ENCODE measurements at places on chromosomes 12 and 14.

DNA sequence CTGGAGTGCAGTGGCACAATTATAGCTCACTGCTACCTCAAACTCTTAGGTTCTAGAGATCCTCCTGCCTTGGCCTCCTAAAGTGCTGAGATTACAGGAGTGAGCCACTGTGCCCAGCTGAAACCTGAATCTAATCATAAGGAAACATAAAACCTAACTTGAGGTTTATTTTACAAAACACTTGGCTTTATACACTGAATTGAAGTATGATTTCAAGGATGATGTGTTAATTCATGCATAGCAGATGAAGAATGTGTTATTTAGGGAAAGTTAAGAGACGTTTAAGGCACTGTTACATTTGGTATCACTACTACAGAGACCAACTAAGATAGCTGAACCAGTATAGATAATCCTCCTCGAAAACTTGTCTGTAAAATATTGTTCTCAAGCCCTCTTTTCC, 6.4 kb downstream of the DICER1 start:
- no peak for DNase-seq
- no peaks in the 10 kb centered on the region for H3K27me3 ChIP-seq
- no peaks in the 10 kb centered on the region for H3K36me3 ChIP-seq
- H3K27ac ChIP-seq, result no peak overlapping the region
- no peak overlapping the region for H3K4me3 ChIP-seq

GRCh38 chr12:13024531-13024916, 19.7 kb upstream of the FAM234B start:
- no peak overlapping the region for H3K4me3 ChIP-seq
- no peaks in the 10 kb centered on the region for H3K27me3 ChIP-seq
- H3K36me3 ChIP-seq, result no peaks in the 10 kb centered on the region
- H3K27ac ChIP-seq, result no peak overlapping the region
- DNase-seq, result peak; percentile 49

DNA sequence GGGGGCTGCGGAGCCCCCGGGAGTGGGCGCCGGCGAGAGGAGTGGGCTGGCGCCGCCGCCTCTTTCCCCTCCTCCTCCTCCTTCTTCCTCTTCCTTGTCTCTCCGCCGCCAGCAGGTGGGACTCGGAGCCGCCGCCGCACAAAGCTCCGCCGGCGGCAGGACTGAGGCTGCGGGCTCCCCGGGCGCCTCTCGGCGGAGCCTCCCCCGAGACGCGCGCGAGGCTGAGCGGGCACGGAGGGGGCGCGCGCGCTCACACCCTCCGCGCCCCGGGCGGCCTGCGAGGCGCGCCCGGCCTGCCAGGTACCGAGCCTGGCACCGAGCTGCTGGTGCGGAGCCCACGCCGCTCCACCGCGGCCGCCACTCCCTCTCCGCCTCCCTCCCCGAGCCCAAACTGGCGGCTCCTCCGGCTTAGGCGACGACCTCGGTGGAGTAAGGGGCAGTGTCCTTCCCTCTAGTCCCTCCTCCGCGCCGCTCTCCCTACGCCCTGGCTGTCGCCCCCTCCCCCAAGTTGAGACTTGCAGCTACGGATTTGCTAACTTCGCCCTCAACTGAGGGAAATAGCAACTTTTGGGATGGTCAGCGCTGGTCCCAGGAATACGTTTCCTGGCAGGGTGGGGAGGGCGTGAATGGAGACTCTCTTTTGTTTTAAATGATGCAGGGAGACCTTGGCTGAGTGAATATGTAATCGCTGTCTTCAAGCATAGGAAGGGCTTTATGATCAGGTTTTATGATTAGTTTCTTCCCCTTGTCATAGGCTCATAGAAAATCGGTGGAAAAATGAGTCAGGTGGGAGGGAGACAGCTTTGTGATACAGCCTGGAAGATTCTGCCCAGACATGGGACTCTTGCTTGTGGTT, 199.5 kb upstream of the CAND1 start:
- H3K4me1 ChIP-seq, result peaks cover 12% of the 10 kb centered on the region
- peak; percentile 36 for DNase-seq

- no peak overlapping the region for H3K4me3 ChIP-seq
- peaks cover 24% of the 10 kb centered on the region for H3K4me1 ChIP-seq
- no peak overlapping the region for H3K27ac ChIP-seq
- DNase-seq, result no peak
- no peaks in the 10 kb centered on the region for H3K27me3 ChIP-seq
Measured at GRCh38 chr14:91870001-91870400, 2.7 kb upstream of the TC2N start.

DNA sequence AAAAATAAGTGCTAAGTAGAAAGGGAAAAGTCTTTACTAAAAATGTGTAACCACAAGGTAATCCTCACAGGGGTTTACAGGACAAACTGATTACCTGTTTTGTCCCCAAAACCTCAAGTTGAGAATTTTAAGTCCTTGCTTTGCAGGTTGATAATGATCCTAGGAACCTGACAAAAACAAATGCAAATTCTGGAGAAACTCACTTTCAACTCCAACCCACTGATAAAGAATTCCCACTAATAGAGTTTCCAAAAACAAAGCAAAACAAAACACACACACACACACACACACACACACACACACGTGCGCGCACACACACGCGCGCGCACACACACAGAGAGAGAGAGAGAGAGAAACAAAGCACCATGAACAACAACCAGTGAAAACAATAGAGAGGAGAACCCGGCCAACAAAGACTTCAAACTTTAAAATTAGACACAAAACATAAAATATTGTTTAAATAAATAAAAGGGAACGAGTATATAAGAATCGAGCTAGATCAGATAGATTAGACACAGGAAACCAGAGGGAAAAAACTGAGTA, 187.0 kb upstream of the FOXN3 start:
- no peak overlapping the region for H3K27ac ChIP-seq
- no peaks in the 10 kb centered on the region for H3K36me3 ChIP-seq
- H3K27me3 ChIP-seq, result no peaks in the 10 kb centered on the region
- DNase-seq, result no peak

- no peaks in the 10 kb centered on the region for H3K36me3 ChIP-seq
- DNase-seq, result no peak
- no peaks in the 10 kb centered on the region for H3K4me1 ChIP-seq
- H3K27me3 ChIP-seq, result no peaks in the 10 kb centered on the region
Measured at GRCh38 chr14:25250516-25250915, 200.6 kb upstream of the STXBP6 start.

DNA sequence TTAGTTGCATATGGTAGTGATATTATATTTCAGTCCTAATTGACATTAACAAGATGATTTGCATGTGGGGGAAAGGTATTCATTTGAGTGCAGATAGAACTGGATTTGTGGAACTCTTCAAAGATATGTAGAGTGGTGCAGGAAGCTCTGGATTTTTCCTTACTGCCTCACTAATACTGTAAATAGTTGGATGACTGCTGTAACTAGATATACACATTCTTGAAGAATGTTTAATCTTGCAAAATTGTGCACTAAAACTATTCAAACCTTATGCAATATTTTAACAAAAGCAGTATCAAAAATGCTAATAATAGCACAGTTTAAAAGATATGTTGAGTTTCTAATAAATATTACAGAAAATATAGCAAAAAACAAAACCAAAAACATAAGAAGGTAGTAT, 43.1 kb upstream of the ATF7IP start:
- H3K27ac ChIP-seq, result no peak overlapping the region
- DNase-seq, result no peak
- no peaks in the 10 kb centered on the region for H3K4me1 ChIP-seq
- H3K27me3 ChIP-seq, result no peaks in the 10 kb centered on the region

DNA sequence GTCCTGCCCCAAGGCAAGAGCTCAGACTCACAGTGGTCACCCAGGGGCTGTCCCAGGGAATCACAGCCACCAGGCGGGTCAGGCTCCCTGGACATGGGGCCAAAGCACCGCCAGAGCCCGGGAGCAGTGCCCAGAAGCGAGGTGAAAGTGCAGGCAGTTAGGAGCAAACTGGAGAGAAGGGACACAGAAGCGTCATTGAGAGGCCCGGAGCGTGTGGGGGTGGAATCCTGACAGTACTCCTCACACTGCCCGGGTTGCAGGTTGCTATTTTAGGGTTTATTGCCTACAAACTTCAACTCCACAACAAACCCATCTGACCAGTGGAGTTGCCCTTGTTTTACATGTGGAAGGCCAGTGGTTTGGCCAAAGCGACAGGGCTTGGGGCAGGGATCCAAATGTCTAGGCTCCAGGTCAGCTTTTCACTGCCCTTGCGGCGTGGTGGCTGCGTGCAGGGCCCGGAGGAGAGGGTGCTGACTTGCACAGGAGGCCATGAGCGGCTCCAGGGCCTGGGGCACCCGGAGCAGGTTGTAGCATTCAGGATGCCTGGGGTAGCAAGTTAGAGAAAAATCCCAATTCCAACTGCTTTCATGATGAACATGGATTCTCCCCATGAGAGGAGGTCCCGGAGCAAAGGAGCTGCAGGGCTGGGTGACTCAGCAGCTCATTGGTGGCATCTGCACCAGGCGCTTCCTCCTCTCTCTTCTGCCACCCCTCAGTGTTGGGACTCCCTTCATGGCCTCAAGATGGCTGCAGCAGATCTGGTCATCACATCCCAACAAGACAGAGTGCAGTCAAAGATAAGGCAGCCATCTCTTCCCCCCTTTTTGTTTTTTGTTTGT, 112.3 kb upstream of the NCOR2 start:
- H3K36me3 ChIP-seq, result no peaks in the 10 kb centered on the region
- no peak for DNase-seq
- no peak overlapping the region for H3K27ac ChIP-seq
- H3K27me3 ChIP-seq, result no peaks in the 10 kb centered on the region
- no peak overlapping the region for H3K4me3 ChIP-seq
- H3K4me1 ChIP-seq, result peaks cover 81% of the 10 kb centered on the region

- no peak overlapping the region for H3K27ac ChIP-seq
- DNase-seq, result no peak
- peaks cover 9% of the 10 kb centered on the region for H3K4me1 ChIP-seq
- H3K36me3 ChIP-seq, result peaks cover 4% of the 10 kb centered on the region
- H3K4me3 ChIP-seq, result no peak overlapping the region
Measured at GRCh38 chr12:105234197-105234596, 1.8 kb downstream of the APPL2 start.

GRCh38 chr12:49678711-49679110, 28.5 kb downstream of the FMNL3 start:
- no peak for DNase-seq
- H3K36me3 ChIP-seq, result no peaks in the 10 kb centered on the region
- no peaks in the 10 kb centered on the region for H3K27me3 ChIP-seq
- H3K27ac ChIP-seq, result no peak overlapping the region
- peaks cover 28% of the 10 kb centered on the region for H3K4me1 ChIP-seq

DNA sequence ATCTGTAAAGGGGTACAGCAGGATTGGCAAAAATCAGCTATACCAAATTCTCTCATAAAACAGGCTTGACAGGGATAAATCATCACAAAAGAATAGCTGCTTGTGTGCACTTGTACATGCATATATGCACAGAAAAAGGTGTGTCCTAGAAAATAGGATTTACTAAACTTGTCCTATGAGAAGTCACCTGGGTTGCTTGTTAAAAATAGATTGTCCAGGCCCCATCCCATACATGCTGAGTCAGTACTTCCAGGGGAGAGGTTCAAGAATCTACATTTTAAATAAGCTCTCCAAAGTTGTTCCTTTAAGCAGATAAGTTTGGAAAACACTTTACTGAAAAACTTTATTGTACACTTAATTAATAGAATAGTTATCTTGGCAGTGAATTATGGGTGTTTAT, 123.1 kb downstream of the ANO6 start:
- no peaks in the 10 kb centered on the region for H3K27me3 ChIP-seq
- DNase-seq, result peak; percentile 18
- no peak overlapping the region for H3K4me3 ChIP-seq
- no peak overlapping the region for H3K27ac ChIP-seq

DNA sequence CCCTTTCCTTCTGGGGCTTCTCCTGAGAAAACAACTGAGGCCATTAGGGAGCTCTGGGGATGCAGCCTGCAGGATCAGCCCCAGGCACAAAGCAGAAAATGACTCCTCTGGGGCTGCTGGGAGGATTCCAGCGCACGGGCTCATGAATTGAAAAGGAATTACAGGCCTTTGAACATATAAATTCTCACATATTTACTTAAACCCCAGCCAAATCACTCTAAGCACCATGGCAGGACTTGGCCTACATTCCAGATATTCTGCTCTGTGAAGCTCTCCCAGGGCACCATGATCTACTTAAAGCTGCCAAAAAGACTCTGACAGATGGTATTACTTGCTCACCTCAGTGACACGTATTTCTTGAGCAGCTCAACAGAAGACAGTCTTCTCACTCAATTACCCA, 87.2 kb downstream of the ZFC3H1 start:
- H3K27me3 ChIP-seq, result peaks cover 11% of the 10 kb centered on the region
- H3K4me3 ChIP-seq, result no peak overlapping the region
- H3K4me1 ChIP-seq, result peaks cover 2% of the 10 kb centered on the region
- DNase-seq, result peak; percentile 50

DNA sequence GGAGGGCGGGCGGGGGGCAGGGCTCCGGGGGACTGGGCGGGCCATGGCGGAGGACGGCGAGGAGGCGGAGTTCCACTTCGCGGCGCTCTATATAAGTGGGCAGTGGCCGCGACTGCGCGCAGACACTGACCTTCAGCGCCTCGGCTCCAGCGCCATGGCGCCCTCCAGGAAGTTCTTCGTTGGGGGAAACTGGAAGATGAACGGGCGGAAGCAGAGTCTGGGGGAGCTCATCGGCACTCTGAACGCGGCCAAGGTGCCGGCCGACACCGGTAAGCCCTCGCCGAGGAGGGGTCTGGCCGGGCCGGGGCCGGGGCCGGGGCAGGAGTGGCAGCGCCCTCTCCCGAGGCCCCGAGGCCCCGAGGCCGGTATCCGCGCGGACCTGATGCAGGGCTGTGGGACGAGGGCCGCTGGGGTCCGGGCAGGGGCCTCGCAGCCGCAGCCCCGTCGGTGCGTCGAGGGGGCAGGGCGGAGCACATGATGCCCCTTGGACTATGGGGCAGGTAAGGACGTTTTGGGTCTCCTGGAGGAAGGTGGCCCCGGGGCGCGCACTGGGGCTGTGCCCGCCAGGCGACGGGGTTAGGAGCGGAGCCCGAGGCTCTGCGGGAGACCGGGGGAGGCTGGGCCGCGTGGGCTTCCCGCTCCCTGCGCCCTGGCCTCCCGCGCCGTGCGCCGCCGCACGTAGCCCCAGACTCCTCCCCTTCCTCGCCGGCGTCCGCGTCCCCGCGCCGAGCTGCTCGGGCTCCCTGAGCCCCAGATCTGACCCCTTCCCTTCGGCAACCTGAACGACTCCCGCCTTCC, at the start of gene TPI1:
TSS of gene TPI1 (plus strand) at position 119 of the 798 bp plus-strand sequence. CDS start at position 155, 36 bp downstream.
- no peaks in the 10 kb centered on the region for H3K27me3 ChIP-seq
- peaks cover 47% of the 10 kb centered on the region for H3K4me1 ChIP-seq
- peaks cover 68% of the 10 kb centered on the region for H3K36me3 ChIP-seq
- H3K27ac ChIP-seq, result peak within 1 kb of the TSS; percentile 93
- peak; percentile 91 for DNase-seq
